ENCODE measurements at places on chromosomes 3 and 15.

- DNase-seq = peak; percentile 79
Observed at GRCh38 chr3:146550743-146551510, 6.5 kb upstream of the PLSCR1 start.

- no peak for DNase-seq
Observed at GRCh38 chr3:121998611-121999473, 23.2 kb downstream of the ILDR1 start.

- DNase-seq = no peak
Observed at GRCh38 chr15:22241451-22241850, 161.1 kb downstream of the OR4M2 start.

- peak; percentile 32 for DNase-seq
Observed at GRCh38 chr15:38554354-38554753, 10.3 kb downstream of the RASGRP1 start.

- DNase-seq = peak; percentile 53
Observed at GRCh38 chr3:157786211-157786610, 283.0 kb upstream of the VEPH1 start.

- DNase-seq = no peak
Observed at GRCh38 chr3:16174026-16174355, 489 bp upstream of the GALNT15 start.

- DNase-seq = no peak
Observed at GRCh38 chr15:96974761-96975160, 644.3 kb downstream of the NR2F2 start.

DNA sequence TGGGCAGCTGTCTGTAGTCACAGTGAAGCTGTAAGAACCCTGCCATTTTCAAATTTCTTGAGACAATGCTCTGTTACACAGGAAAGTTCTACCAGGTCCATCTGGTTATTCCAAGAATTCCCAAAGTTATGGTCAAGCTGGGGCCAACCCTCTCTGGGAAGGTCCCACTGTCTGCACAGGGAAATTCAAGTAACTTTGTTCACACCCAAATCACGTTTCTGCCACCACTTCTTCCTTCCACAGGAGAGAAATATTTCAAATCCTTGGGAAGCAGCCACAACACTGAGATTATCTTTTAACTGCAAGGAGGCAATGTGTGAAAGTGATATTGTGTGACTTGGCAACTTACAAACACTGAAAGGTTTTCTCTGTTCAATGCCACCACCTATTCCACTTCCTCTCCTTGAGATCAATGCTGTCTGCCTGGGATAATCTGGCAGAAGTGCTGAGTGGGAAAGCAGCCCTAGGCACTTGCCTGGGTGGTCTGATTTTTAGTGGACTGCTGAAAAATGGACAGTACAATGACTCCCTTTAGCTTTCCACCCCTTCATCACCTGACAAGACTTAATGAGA is 5.6 kb downstream of the SCAMP2 start:
- DNase-seq = no peak

DNA sequence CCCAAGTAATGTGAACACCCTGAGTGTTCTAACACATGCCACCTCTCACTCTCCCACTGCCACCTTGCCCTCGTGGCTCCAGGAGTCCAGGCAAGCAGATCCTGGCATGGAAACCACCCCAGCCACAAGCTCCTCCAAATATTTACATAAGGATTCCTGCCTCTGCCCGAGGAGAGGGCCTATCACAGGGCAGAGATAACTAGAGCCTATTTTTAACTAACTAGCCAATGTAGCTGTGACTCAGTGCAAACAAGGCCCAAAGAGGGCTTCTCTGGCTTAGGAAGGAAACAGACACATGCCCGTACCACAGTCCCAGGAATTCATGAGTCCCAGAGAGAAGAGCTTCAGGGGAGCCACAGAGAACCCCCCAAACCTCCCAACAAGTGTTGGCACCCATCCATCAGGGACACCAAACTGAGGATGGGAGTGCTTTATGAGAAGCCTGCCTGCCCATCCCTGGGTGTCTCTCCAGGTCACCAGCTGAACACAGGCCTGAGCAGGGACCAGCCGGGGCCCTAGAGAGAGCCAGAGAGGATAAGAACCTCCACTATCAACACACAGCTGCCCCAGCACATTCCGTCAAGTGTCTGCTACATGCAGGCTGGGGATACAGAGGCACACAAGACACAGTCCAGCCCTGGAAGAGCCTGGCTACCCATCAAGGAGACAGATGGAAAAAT is 9.2 kb downstream of the FYCO1 start:
- no peak for DNase-seq

- peak; percentile 92 for DNase-seq
Observed at GRCh38 chr3:23710555-23710954, 95.2 kb upstream of the UBE2E1 start.

- DNase-seq = no peak
Observed at GRCh38 chr3:194728986-194729385, 43.3 kb downstream of the FAM43A start.

- no peak for DNase-seq
Observed at GRCh38 chr3:143060906-143061305, 58.7 kb upstream of the CHST2 start.

DNA sequence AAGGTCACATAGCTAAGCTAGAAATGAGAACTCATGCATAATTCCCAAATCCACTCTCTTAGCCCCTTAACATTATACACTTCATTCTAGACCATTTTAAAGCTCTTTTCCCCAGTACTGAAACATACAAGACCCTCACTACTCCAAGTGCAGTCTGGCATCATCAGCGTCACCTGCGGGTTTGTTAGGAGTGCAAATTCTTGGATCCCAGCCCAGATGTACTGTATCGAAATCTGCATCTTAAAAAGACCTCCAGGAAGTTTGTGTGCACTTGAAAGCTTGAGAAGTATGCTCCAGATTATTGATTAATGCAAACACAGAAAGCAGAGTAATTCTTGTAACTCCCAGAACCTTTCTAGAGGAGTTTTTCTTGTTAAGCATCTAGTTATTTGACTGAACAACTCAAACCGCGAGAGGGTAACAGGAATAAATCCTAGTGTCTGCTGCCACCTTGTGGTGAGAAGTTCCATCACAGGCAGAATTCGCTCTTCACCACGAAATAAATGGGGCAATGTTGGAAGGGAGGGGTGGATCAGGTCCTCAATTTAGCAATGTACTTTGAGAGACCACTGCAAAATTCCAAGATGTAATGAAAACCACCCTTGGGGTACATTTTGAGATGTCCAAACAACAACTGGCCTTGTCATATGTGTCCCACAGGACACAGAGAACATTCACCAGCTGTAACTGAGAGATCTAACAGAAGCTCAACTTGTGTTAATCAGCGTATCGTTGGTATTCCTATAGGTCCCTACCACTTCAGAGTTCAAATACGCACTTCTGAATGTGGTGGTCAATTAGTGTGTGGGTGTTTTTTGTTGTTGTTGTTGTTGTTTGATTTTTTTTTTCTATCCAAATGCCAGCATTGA is 583 bp upstream of the C3orf49 start:
- DNase-seq = peak; percentile 38

DNA sequence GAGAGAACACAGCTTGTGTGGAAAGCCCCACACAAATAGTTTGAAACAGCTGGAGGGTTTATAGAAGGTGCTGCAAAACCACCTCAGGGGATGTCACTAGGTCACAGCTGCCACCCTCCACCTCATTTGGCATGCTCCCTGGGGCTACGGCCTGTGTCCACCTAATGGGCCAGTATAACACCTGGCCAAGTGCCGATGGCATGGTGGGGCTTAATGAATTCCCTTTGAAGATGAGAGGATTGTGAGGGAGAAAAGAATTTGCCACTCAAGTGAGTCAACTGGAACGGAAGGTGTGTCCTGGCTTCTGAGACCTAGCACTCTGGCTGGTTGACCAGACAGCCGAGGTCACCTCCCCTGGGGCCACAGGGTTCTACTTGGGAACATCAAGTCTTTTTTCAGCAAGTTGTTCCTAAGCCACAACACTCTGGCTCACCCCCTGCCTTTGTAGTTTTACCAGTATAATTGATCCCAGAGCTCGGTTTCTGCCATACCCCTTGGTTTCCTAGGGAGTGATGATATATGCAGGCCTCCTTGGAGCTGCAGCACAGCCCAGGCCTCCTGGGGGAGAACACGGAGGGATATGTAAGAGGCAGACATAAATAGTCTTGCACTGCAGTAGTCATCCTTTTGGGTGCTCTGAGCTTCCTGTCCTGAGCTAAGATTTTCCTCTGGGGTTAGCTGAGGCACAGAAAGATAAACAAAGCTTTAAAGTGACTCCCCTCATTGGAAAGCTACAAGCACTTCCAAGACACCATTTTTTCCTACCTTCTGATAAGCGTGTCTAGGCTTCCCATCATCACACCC is 178.2 kb upstream of the LPP start:
- no peak for DNase-seq

DNA sequence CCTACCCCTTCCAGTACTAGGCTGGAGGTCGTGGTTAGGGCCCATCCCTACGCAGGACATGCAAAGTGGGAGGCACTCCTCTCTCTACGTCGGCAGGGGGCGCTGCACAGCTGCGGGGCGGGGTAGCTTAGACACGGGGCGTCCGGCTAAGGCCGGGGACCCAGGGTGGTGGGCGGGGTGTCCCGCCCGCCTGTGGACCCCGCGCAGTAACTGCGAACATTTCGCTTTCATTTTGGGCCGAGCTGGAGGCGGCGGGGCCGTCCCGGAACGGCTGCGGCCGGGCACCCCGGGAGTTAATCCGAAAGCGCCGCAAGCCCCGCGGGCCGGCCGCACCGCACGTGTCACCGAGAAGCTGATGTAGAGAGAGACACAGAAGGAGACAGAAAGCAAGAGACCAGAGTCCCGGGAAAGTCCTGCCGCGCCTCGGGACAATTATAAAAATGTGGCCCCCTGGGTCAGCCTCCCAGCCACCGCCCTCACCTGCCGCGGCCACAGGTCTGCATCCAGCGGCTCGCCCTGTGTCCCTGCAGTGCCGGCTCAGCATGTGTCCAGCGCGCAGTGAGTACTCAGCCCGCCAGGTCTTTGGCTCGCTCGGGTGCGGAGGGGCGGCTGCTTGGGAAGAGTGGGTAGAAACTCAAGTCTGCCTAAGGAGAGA is at the start of gene IL12A:
Gene IL12A, plus strand, starts transcription at position 219 of the 655 bp plus-strand sequence.
- DNase-seq = no peak

GRCh38 chr3:99895703-99896441 is 78.2 kb downstream of the CMSS1 start:
- DNase-seq = peak; percentile 62

- DNase-seq = no peak
Observed at GRCh38 chr15:89326316-89326715, 8.3 kb downstream of the POLG start.

GRCh38 chr15:74423431-74424257 is 10.1 kb downstream of the SEMA7A start:
- DNase-seq = no peak

DNA sequence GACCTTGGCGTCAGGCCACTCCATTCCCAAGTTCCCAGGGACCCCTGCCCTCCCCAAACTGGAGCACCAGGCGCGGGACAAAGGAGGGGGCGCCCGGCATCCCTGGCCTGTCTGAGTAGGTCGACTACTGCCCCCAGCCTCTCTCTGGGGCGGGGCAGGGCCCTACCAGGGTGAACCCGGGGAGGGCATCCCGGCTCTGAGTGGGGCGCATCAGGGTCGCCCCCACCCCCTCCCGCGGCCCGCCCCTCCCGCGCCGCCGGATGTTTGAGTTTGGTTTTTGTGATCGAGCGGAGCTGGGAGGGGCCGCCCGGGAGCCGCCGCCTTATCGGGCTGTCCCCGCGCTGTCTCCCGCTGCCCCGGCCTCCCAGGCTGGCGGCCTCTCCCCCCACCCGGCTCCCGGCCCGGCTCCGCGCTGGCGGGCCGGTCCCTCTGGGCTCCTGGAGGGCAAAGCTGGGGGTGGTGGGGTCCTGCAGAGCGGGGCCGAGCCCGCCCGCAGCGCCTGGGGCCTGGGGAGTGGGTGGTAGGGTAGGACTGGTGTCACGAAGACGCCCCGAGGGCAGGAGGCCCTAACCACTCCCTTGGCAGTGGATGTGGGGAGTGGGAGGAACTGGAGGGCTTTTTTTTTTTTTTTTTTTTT is 47.2 kb upstream of the SMAD6 start:
- no peak for DNase-seq

DNA sequence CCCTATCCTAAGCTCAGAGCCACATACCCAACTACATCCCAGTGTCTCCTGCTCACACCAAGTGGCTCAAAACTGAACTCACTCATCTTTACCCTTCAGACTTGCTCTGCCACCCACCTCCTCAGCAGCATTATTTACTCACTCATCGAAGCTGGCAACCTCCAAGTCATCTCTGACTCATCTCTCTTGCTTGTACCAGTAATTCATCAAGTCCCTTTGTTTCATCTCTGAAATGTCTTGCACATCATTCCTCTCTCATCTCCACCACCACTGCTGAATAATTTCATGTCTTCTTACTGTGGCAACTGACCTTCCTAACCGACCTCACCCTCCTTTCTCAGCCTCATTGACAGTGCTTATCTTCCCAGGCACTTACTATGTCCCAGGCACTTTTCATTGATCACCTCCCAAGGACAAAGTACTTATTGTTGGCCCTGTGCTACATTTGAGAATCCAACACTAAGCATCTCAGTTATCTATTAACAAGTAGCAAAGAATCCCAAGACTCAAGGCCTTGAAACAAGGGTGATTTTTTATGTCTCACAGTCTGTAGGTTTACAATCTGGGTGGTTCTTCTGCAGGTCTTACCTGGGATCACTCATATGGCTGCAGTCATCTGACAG is 82.0 kb downstream of the MRPL46 start:
- DNase-seq = no peak

DNA sequence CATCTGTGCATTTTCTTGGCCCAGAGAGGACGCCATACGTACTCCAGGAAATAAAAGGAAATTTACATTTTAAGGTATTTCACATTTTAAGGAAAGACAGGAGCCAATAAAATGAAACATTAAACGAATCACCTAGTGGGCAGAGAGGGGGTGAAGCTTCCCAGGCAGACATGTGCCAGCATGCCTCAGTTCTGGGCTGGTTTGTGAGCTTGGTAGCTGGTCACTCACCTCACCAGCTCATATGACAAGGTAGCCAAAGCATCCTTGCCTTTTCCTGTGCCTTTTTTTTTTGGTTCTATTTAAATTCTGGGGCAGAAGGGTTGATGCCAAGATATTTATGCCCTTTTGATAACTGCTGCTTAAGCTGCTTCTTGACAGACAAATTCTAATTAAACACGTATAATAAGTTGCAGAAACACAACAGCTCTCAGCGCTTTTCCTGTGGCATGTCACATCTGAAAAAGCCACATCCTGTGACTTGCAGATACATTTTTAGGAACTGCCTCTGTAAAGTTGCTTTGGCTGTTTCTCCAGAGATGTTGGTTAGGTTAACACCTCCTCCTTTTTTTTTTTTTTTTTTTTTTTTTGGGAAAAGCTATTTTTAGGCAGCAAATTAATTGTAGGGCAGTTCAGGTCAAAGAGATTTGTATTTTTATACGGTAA is 218.6 kb downstream of the PDCD6IP start:
- DNase-seq = no peak
